ENCODE measurements at places on chromosomes 11 and 22.
A peak's percentile ranks its signal among the peaks of the same experiment; 100 is the strongest.

DNA sequence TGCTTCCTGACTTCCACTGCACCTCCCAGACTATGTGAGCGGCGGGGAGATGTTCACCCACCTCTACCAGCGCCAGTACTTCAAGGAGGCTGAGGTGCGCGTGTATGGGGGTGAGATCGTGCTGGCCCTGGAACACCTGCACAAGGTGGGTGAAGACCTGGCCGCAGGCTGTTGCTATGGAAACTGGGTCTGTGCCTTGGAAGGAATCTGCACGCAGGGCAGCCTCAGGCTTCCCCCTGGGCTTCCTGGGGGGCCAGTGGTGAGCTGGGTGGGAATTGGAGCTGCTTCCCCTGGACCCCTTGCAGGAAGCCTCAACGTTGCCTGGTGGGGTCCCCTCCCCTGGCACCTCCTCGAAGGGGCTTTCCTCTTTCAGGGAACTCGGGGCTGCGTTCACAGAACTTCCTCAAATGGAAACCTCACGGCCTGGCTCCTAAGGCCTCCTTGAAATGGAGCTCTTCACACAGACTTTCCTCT, 1.5 kb downstream of the RPS6KA4 start:
- DNase-seq, result no peak

- no peak for DNase-seq
Measured at GRCh38 chr22:44279069-44279360, 33.7 kb downstream of the SHISAL1 start.

DNA sequence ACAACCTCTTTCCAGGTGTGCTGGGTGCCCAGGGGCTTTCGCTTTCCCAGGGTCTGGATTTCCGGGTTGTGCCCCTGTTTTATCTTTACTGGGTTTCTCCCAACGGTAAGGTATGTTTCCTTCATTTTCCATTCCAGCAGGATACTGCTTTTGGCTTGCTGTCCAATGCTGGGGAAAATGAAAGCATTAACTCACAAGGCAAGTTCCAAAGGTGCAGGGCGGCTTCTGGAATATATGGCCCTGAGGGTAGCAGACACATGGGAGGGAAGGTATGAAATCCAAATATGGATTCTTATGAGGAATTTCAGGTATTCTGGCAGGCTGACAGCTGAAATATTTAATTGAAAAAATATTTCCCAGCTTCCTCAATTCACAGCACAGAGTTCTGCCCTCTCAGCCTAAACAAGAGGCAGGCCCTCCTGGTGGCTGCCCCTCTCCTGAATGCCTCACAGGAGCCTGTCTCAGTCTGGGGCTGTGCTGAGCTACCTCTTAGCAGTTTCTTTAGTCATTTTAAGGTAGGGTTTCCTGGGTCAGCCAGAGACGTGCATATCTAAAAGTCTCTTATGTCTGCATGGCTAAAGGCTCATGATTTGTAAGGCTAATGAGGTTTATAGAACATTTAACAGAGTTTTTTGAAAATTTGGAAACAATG, 318.6 kb upstream of the B3GAT1 start:
- no peak for DNase-seq

DNA sequence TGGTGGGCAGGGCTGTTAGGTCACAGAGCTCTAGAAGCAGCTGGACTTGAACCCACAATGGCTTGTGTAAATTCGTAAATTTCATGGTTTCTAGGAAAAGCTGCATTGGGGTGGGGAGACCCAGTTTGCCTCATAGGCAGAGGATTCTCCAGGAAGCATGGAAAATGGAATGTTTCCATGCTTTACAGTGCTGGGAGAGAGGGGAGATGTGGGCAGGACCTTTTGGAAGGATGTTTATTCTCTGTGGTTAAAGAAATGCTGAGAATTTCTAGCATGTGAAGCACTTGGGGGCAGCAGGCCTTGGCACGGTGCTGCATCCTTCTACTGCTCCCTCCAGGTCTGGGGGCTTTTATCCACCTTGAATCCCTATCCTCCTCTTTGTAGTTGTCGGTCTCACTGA, 46.3 kb downstream of the TRAF6 start:
- no peak for DNase-seq

DNA sequence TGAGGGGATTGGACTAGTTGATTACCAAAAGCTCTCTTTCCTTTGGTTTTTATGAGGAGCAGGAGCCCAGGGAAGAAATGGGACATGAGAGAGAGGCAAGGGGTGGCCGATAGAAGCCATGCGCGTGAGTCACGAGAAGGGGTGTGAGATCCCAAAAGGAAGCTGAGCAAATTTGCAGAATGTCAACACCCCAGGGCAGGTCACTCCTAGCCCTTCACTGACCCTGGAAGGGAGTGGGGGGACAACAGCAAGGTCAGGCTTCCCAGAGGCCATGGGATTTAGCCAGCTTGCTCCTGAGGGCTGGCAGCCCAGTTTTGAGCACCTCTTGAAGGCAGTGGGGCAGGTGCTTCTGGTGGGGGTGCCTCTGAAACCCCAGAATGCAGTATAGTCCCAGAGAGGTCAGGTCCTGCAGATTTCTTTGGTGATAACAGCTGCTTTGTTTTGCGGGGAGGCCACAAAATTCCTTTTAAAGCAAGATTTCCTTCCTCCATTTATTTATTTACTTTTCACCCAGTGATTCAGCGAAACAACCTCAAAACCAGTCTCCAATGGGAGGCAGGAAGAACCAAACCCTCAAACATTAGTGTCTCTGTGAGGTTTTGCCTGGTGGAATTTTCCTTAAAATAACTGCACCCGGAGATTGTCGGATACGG, 40.1 kb upstream of the TIMP3 start:
- no peak for DNase-seq

GRCh38 chr22:31748490-31748889, 1.4 kb downstream of the PRR14L start:
- no peak for DNase-seq

- DNase-seq, result no peak
Measured at GRCh38 chr11:117972044-117972443, 14.2 kb upstream of the IL10RA start.

DNA sequence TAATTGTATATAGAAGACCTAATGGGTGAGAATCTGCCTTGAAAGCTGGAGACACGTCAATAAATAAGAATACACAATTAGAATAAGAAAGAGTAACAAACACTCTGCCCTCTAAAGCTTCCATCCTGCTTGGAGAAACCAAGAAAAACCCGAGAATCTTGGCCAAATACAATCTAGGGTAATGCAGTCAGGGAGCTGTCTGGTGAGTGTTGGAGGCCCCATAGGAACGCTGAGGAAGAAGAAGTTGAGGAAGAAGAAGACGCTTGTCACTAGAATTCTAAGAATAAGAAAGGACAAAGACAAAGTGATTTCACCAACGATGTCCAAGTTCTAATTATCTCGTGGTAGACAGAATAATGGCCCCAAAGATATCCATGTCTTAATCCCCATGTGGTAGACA, 4485.9 kb upstream of the OR11H1 start:
- no peak for DNase-seq

DNA sequence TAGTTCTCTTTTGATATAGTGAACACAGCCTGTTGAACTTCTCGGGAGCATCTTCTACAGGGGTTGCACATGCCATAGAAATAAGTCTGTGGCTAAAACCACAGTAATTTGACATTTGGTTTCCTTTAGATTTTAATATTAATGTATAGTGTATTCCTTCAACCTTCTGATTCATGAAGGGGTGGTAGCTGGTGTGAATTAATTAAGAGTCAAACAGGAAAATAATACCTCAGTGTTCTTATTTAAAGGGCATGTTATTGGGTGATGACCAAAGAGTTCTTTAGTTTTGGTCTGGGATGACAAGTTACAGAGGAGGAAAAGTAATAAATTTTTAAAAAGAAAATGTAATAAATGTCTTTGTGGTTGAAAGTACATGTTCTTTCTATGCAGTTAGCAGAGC, 86.8 kb downstream of the PDHX start:
- no peak for DNase-seq

GRCh38 chr11:31199378-31199777, 170.2 kb downstream of the DCDC1 start:
- no peak for DNase-seq

- DNase-seq, result no peak
Measured at GRCh38 chr11:68341557-68342458, 29.4 kb downstream of the LRP5 start.

DNA sequence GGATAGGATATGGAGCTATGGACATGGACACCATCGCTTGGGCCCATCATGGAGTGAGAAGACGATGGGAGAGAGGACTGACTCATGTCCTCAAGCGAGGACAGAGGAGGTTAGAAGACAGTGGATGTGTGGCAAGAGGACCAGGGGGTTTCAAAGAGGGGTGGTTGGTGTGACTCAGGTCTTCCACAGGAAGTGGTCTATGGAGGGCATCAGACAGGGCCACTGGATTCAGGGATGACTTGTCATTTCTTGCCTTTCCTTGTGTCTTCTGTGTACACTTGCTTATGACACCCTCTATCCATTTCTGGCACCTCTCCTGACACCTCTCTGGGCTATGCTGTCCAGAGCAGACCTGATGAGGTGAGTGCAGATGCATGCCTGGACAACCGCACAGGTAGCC, 115.4 kb downstream of the OSBP2 start:
- DNase-seq, result no peak

DNA sequence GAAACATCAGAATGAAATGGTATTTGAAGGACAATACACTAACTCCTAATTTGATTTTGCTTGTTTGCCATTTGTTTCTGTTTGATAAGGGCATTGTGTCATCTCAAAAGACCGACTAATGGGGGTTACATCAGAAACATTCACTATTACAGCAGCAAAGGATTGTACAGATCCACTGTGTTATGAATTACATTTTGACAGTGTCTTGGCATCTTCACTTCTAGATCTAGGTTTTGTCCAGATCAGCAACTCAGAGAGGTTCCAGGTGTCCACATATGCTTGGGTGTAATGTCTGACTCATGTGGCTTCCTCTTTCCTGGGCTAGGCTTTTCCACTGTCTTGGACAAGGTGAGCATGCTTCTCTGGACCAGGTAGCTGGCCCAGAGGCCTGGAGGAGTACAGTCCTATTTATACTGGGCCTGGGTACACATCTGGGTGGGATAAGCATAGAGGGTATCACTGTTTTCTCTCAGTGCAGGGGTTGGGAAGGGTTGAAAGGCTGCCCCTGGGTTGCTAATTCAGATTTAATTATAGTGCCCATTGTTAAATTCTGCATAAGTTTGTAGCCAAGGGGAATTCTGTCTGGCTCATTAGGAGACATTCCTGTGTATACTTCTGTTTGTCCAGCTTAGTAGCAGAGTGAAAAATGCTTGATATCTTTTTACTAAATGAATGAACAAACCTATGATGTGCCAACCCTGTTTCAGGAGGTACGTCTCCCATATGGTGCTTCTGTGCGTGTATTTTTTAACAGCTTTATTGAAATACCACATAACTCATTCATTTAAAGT, 23.8 kb downstream of the DDI1 start:
- no peak for DNase-seq

GRCh38 chr11:89521294-89521693, 30.1 kb upstream of the NOX4 start:
- DNase-seq, result no peak

DNA sequence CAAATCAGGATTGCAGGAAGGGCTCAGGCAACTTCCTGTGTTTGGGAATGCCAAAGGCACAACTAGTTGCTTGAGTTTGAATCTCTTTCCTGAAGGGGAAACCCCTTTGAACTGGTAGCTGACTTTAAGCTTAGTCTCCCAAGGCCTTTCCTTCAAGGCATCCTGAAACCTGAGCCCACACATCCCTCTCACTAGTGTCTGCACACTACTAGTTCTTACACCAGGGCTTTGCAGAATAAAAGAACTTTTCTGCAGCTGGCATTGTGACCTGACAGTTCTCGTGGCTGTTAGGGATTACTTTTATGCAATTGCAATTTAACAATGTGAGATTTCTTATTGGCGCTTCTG, 95.4 kb downstream of the EXT2 start:
- DNase-seq, result no peak

DNA sequence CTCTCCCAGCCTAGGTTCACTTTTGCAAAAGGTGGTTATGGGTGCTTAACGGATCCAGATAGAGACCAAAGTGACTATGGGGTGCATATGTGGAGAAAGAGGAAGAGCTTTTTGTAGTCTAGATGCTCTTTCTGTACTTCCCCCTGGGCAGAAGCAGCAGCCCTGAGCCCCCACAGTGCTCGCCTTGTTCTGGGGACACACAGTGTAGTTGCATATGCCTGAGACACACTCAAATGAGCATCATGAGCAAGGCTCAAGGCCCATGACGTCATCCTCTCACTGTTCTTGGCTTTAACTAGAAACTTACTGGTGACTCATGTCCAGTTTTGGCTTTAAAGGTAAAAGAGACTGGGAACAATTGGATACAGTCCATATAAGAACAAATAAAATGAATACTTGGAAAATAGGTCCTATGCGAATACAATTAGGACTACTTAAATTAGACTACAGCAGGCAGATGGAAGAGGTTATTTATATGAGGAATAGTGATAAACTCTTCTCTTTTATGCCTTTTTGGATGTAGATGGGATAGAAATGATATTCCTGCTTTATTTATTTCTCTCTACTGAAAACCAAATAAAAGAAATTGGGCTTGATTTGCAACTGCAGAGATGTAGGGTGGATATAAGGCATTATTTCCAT, 20.1 kb upstream of the PEX26 start:
- DNase-seq, result no peak

GRCh38 chr11:107493117-107493516, 35.5 kb upstream of the CWF19L2 start:
- no peak for DNase-seq

- no peak for DNase-seq
Measured at GRCh38 chr11:36449561-36450096, 60.4 kb downstream of the TRAF6 start.

GRCh38 chr22:49052560-49052959, 775.1 kb downstream of the BRD1 start:
- DNase-seq, result no peak

GRCh38 chr22:17695986-17696385, 57.4 kb downstream of the BCL2L13 start:
- no peak for DNase-seq

GRCh38 chr11:118935376-118935775, 9.7 kb upstream of the BCL9L start:
- DNase-seq, result no peak

- peak; percentile 22 for DNase-seq
Measured at GRCh38 chr22:21755851-21756284, 20.3 kb upstream of the YPEL1 start.

GRCh38 chr11:92855607-92856405, 113.6 kb upstream of the MTNR1B start:
- no peak for DNase-seq
